ENCODE measurements at places on chromosomes 1 and 21. TPM values are rescaled to one million over a fixed set of nuclear protein-coding genes. Genes with fewer than 3 reads are reported as not detected.

DNA sequence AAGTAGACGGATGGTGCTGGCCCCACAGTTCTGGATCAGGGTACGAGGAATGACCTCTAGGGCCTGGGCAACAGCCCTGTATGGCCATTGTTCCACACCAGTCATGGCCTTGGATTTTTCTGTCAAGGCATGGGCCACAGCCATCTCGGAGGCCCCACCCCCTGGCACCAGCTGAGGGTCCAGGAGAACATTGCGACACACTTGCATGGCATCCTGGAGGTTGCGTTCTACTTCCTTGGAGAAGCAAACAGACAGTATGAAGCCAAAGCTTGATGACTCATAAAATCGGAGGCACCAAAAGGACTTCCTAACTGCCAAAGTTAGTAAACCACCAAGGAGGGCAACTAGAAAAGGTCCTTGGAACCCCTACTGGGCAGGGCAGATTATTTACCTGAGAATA lies 11.9 kb upstream of the VHLL start:
- H3K27me3 ChIP-seq = no peaks in the 10 kb centered on the region
- H3K4me3 ChIP-seq = no peak overlapping the region
- peaks cover 39% of the 10 kb centered on the region for H3K36me3 ChIP-seq
- no peaks in the 10 kb centered on the region for H3K4me1 ChIP-seq

C1orf115 gene
- 0.73 TPM for total RNA-seq

DNA sequence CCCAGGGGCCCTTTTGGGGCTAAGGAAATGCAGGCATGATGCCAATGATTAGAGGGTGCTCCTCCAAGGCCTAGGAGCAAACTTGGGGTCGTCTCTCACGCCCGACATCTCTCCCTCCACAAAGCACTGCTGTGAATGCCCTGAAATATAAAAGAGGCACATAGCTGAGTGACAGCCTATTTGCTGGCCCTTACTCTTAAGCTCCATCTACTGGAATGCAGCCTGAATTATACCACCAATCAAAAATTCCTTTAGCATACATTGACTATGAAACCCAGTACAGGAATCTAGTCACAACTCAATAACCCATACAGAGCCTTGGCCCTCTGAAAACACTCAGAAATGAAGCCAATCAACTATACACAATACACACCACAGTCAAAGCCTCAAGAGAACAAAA lies 105.5 kb downstream of the LRIG2 start:
- H3K4me3 ChIP-seq = no peak overlapping the region
- no peak for DNase-seq
- peaks cover 6% of the 10 kb centered on the region for H3K27me3 ChIP-seq
- H3K27ac ChIP-seq = no peak overlapping the region
- H3K36me3 ChIP-seq = no peaks in the 10 kb centered on the region
- H3K4me1 ChIP-seq = no peaks in the 10 kb centered on the region

ERG gene
- not detected for total RNA-seq

DNA sequence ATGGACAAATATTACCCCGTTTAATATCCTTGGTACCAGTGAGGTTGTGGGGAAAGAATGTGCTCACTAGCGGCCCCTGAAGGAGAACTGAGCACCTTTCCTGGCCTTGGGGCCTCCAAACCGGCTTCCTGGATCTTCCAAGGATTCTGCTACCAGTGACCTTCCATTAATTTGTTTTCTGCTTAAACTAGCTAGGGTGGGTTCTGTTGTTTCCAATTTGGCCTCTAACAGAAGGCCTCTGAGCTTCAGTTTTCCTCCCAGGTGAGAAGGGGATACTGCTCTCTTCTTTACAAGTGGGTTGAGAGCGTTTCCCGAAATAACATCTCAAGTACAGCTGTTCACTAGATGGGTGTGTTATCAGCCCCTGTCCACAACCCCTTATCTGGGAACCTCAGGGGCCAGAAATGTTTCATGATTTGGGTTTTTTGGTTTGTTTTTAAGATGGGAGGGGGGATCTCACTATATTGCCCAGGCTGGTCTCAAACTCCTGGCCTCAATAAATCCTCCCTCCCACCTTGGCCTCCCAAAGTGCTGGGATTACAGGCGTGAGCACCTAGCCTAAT lies 16.9 kb upstream of the IFNGR2 start:
- peaks cover 41% of the 10 kb centered on the region for H3K4me1 ChIP-seq
- no peak for DNase-seq
- H3K27ac ChIP-seq = no peak overlapping the region
- H3K27me3 ChIP-seq = peaks cover 16% of the 10 kb centered on the region

Data from activated CD4-positive, alpha-beta memory T cell treated with anti-CD3 and anti-CD28 coated beads for 36 hours (primary cell).